Central memory CD8-positive, alpha-beta T cell (primary cell): ENCODE measurements at places on chromosomes 2 and 18.

DNA sequence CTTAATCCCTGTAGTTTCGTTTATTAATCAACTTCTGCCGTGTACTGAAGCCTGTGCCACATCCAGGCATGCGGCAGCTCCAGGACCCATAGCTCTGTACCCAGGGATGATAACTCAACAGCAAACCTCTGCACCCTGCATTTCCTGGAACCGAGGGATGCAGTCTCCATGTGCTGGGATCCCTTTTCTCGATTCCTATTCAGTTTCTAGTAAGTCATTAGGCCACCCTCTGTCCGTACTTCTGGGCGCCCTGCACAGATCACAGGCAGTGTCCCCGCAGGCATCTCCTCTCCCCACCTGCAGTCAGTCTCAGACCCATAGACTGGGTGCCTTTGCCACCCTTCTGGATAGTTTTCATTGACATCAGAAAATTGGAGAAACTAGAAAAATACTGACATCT lies 18.8 kb downstream of the TMEM18 start:
- no peak for DNase-seq

- DNase-seq, result no peak
Observed at GRCh38 chr2:97747716-97748115, 34.3 kb downstream of the ZAP70 start.

DNA sequence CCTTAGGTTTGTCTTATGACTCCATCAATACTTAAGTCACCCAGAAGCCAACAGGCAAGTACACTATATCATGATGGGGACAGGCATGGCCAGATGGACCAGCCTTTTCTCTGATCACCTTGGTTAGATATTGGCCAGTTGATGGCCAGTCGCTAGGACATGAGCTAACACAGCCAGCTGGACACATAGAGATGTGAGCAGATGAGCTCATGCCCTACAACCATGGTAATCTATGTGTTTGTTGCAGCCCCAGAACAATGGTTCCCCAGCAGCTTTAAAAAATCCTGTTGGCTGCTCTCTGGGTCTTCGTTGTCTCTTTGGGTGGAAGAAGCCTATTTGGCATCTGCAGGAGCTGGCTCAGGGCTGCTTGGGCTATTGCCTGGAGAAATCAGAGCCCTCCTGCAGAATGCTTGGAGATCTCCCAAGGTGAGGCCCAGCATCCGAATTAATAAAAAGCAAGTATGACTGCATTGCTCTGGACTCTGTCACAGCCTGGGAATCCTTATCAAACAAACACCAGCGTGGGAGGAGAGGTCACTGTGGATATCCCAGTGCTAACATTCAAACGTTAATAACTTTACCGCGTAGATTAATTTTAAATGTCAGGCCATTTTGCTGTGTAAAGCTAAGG lies 62.3 kb upstream of the KLHL29 start:
- no peak for DNase-seq

GRCh38 chr2:212791569-212791968 lies 253.0 kb upstream of the ERBB4 start:
- DNase-seq, result no peak

DNA sequence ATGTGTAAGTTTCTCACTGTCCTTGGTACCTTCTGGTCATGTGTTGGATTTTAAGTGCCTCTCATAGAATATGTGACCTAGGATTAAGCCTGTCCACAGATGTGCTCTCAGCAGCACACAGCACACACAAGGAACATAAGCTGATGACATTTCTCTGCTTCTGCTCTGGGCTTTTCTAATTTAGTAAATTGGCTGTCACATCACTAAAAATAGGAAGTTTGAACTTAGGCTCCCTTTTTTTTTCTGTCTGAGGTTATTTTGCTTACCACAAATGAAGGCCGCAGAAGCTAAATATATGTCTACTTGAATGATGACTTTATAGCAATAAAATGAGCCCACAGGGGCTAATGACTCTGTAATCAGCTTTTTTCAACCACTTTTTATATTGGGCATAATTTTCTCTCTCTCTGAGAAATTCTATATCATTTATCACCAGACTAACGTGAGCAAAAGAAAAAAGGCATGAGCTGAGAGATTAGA lies 150.2 kb upstream of the KLHL14 start:
- no peak for DNase-seq

- DNase-seq, result no peak
Observed at GRCh38 chr18:11981543-11982366, 448 bp downstream of the IMPA2 start.

GRCh38 chr18:39863916-39864315 lies 2091.1 kb upstream of the PIK3C3 start:
- no peak for DNase-seq

- DNase-seq, result no peak
Observed at GRCh38 chr2:227163485-227163997, 464 bp downstream of the COL4A4 start.

- DNase-seq, result no peak
Observed at GRCh38 chr18:22690556-22690955, 242.6 kb upstream of the RBBP8 start.

DNA sequence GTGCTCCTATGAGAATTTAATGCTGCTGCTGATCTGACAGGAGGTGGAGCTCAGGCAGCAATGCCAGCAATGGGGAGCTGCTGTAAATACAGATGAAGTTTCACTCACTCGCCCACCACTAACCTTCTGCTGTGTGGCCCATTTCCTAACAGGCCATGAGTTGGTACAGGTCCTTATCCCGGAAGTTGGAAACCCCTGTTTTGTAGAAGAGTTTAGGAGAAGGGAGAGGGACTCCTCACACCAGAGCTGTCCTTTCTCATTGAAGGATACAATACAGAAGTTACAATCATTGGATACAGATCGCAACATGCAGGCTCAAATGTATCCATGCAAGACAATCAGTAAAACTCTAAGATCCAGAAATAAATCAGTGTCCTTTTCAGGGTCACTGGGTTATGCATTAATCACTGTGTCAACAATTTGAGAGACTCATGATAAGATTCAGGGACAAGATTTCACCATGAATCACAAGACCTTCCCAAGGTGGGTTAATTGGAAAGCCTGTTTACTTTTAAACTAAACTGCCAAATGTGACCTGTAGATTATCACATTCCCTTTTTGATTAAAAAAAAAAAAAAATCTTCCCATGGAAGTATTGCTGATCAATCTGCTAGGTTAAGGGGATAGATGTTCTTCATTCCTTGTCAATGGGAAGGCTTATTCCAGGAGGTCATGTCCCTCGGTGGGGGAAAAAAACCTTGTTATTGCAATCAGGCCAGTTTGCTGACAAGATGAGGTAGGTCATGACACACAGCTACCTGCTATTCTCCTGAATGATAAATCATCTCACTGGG lies 97.2 kb downstream of the SP100 start:
- DNase-seq, result no peak

- DNase-seq, result no peak
Observed at GRCh38 chr2:179861416-179862067, at the start of gene ZNF385B. Gene ZNF385B, minus strand, starts transcription at chr2:179861612.

DNA sequence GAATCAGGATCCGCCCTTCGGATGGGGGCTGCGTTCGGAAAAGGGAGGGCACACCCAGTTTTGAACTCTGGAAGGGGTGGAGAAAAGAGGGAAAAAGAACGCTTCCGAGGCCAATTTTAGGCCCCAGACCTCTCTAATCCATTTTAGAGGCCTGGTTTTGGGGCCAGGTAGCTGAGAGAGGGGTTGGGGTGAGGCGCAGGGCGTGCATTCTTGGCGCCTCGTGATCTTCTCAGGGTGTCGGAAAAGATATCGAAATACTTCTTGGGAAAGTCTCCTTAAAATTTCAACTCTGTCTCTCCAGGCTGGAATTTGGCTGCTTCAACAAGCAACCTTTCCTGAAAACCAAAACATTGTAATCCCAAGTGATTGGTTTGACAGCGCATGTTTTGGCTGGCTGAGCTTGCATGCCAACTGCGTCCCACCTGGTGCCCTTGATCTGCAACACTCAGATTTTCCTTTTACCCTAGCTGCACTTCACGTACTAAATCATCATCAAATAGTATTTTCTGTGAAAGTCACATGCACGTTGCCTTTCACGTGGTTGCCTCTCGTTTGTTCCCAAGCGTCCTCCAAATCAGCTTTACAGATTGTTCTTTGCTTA lies 864 bp upstream of the XPO1 start:
- DNase-seq, result no peak

GRCh38 chr2:215979620-215980019 lies 33.7 kb downstream of the MREG start:
- DNase-seq, result no peak

DNA sequence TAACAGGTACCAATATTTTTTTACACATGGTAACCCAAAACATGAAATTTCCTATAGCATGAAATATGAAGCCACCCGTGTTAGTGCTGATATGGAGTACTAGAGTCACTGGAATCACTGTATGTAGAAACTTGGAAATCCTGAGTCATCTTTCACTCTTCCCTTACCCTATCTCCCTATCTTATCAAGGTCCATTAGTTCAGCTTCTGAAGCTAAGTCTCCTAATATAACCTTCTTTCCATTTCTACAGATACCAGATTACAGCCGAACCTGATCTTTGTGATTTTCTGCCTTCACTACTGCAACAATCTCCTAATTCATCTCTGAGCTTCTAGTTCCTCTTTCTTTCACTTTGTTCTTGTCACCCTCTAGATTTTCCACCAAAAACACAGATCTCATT lies 59.0 kb downstream of the SEPTIN10 start:
- DNase-seq, result no peak

- no peak for DNase-seq
Observed at GRCh38 chr2:28697602-28698149, 54.0 kb upstream of the PPP1CB start.

- DNase-seq, result no peak
Observed at GRCh38 chr18:48735080-48735676, 196.3 kb downstream of the CTIF start.

GRCh38 chr2:233354971-233355574 lies 779 bp downstream of the DGKD start:
- no peak for DNase-seq

DNA sequence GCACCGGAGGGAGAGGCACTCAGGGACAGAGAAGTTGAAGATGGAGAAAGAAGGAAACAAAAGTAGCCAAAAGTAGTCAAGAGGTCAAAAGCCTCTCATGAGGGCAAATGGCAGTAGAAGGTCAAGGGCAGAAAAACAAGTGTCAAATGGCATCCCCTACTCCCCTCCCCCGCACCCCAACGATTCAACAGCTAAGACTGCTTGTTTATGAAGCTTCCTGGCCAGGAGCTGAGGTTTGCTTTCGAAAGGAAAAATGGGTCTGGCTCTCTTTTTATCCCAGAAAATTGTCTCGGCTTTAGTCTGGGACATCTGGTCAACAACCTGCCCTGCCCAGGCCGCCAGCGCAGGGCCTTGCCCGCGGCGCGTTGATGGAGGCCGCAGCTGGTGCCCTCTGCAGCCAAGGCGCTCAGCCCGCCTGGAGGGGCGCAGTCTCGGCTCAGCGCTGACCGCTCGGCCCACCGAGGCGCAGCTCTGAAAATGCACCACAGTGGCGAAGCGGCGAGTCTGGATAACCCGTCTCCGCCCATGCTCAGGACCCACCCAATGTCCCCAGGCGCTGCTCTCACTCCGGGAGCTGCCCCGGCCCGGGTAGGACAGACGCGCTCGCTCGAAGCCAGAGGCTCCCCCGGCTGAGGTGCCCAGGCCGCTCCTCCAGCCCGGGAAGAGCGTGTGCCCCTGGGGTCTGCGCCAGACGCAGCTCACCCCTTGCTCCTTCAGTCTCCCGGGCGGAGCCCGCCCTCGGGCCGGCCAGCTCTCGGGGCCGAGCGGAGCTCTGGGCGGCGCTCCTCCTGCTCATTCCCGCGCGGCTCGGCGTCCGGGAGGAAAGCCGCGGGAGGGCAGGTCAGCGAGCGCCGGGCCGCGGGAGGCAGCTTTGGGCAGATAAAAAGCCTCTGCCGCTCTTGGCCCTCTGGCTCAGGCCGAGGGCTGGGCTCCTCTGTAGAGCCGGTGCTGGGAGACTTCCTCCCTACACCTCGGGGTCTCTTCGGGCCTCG lies 1.8 kb upstream of the TBR1 start:
- no peak for DNase-seq

DNA sequence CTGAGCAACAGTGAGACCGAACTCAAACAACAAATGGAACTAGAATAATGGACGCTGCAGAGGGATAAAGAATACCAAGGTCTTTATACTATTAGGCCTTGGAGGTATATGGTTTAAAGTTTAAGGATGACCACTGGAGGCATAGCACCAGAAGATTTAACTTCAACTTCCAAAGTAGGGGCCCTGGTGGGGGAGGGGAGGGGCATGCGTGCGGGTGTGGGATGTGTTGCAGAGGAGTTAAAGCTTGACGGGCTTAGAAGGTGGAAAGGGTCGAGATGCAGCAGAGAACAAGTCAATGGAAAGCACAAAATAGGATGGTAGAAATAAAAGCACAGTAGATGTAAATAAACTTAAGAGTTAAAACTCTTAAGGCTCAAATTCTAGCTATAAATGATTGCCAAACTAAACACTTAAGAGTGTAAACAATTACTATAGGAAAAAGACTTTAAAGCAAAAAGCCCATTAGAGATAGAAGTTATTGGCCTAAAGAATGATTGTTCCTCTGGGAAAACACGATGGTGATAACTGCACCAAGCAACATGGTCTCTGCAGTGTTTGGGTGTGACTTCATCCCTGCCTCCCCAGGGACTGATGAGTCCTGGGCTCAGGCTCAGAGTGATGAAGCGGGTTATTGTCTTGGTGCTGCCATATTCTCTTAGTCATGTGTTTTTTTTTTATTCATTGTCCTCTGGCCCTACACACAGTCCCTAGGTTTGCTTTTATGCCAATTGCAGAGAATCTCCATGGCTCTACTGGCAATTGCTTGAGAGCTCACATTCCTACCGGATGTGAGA lies 13.0 kb downstream of the RRM2 start:
- DNase-seq, result no peak

DNA sequence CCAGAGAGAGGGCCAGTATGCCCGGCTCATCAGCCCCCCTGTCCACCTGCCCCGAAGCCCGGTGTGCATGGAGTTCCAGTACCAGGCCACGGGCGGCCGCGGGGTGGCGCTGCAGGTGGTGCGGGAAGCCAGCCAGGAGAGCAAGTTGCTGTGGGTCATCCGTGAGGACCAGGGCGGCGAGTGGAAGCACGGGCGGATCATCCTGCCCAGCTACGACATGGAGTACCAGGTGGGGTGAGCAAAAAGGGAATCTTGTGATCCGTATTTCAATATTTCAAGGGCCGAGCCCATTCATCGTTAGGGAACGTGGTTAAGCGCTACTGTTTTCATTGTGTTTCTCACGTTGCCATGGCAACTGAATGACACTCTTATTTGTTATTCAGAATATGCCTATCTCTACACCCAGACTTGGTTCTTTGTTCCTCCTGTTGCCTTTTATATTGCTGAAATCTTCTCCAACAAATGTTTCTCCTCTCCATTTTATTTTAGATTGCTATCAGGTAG lies 81.5 kb downstream of the NRP2 start:
- no peak for DNase-seq

DNA sequence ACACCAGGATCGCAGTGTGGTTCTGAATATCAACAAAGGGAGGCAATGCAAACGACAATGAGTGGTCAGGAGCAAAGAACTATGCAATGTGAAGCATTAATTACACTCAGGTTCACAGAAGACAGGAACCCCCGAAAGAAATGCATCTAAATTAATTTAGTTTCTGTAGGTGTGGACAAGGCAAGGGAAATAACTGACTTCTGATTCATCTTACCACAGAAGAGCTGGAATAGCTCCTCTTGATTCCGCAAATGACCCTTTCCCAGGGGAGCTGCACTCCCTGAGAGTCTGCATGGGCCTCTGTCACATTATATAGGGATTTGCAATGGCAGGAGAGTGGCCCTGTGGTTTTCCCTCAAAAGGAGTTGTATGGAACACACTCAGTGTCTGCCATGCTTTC lies 263.9 kb upstream of the APCDD1 start:
- no peak for DNase-seq
